H9 (cell line): ENCODE measurements at places on chromosomes 5 and 9.

DNA sequence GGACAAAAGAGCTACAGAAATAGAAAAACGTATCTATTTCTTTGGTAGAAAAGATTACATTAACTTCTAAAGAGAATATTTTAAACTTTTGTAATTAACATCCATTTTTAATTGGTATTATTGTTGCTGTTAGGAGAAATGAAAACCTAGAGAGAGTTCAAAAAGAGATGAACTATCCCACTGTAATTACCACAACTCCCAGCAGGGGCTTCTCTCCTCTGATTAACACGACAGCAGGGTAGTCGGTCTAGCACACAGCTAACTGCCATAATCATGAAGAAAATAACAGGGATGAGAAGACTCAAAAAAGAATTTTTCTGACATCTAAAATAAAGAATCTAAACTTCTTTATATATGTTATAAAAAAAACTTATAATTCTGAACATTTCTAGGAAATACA lies 86.2 kb upstream of the CDH9 start:
- no peaks in the 10 kb centered on the region for H3K27me3 ChIP-seq
- DNase-seq = no peak
- peaks cover 3% of the 10 kb centered on the region; the same call in 1 of the 2 replicates for H3K36me3 ChIP-seq
- H3K4me3 ChIP-seq = no peak overlapping the region
- H3K4me1 ChIP-seq = no peaks in the 10 kb centered on the region

DNA sequence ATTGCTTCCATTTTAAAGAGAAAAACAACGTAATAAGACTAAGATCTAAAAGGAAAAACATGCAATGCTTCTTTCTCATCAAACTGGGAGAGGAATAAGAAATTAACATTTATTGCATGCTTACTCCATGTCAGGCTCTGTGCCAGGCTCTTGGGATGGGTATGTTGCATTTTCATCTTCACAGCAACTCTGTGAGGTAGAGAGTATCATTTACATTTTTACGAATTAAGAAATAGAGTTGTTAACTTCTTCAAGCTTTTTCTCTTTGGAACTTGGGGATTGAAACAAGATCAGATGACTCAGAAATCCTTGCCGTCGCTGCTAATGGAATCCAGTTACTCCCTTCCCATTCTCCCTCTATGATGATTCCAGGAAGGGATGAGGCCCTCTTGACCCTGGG lies 39.5 kb downstream of the PDE8B start:
- no peak overlapping the region for H3K27ac ChIP-seq
- H3K4me1 ChIP-seq = no peaks in the 10 kb centered on the region
- DNase-seq = no peak
- no peaks in the 10 kb centered on the region for H3K36me3 ChIP-seq

GRCh38 chr9:93576258-93577077 lies at the start of gene PHF2:
Gene PHF2, plus strand, starts transcription at chr9:93576584. Its CDS starts 190 bp downstream, at chr9:93576774.
- peak within 1 kb of the TSS; percentile 91 for H3K4me3 ChIP-seq
- peaks cover 7% of the 10 kb centered on the region; the same call in 1 of the 2 replicates for H3K4me1 ChIP-seq
- H3K27me3 ChIP-seq = peaks cover 2% of the 10 kb centered on the region; the same call in 1 of the 2 replicates
- H3K27ac ChIP-seq = no peak within 1 kb of the TSS
- H3K36me3 ChIP-seq = no peaks in the 10 kb centered on the region

GRCh38 chr5:174733091-174733690 lies 8.8 kb downstream of the MSX2 start:
- H3K36me3 ChIP-seq = no peaks in the 10 kb centered on the region
- H3K27ac ChIP-seq = no peak overlapping the region
- peak; percentile 60 for DNase-seq
- no peak overlapping the region for H3K4me3 ChIP-seq
- peaks cover 90% of the 10 kb centered on the region for H3K27me3 ChIP-seq

DNA sequence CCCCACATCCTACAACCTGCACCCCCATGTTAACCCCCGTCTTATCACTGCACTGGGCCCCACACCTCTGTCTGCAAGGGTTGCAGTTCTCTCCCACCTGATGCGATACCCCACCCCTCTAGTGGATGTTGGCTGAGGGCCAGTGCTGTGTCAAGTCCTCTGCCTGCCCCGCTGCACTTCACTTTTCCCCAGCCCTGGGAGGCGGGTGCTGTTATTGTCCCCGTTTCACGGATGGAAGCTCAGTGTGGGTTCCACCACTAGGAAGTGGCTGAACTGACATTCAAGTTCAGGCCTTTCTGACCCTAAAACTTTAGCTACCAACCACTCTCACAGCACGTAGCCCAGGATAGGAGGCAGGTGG lies 3.5 kb downstream of the SNCB start:
- H3K4me3 ChIP-seq = no peak overlapping the region
- no peaks in the 10 kb centered on the region for H3K4me1 ChIP-seq
- H3K27me3 ChIP-seq = peaks cover 6% of the 10 kb centered on the region; the same call in 1 of the 2 replicates
- no peaks in the 10 kb centered on the region; the same call in 1 of the 2 replicates for H3K36me3 ChIP-seq
- H3K27ac ChIP-seq = no peak overlapping the region

GRCh38 chr9:106980551-106981101 lies 117.7 kb downstream of the ZNF462 start:
- no peak for DNase-seq
- H3K27me3 ChIP-seq = no peaks in the 10 kb centered on the region
- peaks cover 82% of the 10 kb centered on the region for H3K36me3 ChIP-seq
- H3K4me1 ChIP-seq = no peaks in the 10 kb centered on the region
- no peak overlapping the region for H3K4me3 ChIP-seq
- H3K27ac ChIP-seq = no peak overlapping the region
